ENCODE measurements at places on chromosomes 2 and 18.

DNA sequence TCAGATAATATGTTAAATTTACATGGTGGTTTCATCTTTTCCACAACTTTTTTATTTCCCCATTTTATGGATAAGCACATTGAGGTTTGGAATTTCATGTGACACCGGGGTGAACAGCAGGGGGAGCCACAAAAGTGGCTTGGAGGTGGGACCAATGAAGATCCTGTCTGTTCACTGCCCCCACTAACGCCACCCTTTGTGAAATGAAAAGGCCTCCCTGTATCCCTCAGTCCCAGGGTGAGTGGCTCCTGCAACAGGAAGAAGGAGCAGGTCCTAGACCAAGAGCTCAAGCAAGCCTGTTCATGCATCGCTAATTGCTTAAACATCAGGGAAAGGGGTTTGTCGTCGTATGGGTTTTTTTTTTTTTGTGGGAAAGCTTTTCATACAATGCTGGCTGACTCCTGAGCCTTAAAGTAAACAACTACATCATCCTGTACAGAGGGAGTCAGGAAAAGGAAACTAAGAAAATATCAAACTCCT is 267.8 kb upstream of the EPAS1 start:
- DNase-seq: no peak

DNA sequence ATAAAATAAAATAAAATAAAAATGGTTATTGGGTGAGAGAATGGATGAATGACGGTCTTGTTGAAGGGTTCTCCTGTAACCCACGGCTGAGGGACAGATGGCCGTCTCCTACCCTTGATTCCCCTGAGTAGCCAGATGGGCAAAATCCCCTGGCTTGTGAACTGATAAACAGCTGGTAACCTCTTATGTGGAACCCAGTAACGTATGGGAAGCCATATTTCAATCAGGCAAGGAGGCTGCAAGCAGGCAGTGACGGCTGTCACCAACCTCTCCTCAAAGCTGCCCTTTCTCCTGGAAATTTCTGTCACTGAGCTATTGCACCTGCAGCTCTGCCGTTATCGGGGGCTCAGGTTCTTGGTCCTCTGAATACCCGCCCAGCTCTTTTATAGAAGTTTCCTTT is 165.3 kb upstream of the SMAD2 start:
- no peak for DNase-seq

GRCh38 chr18:52582516-52582915 is 242.5 kb downstream of the DCC start:
- DNase-seq: no peak

DNA sequence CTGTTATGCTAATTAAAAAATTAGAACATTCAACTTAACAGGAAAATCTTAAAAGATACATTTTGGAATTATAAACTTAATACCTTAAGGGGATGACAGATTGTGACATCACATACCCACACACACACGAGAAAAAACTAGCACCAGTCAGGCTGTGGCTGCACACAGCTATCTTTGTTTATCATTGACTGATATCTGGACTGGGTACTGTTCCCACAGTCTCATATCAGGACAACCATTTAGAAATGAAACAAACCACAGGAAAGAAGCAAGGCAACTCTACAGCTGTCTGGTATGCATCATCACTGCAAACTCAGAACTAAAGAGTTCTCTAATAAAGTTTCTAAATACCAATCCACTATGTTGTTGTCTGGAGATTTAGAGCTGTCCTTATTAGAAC is 210.9 kb upstream of the SMAD7 start:
- peak; percentile 39 for DNase-seq

- DNase-seq: no peak
These were observed 66.9 kb upstream of the CDC42EP3 start for GRCh38 chr2:37738266-37738885.

DNA sequence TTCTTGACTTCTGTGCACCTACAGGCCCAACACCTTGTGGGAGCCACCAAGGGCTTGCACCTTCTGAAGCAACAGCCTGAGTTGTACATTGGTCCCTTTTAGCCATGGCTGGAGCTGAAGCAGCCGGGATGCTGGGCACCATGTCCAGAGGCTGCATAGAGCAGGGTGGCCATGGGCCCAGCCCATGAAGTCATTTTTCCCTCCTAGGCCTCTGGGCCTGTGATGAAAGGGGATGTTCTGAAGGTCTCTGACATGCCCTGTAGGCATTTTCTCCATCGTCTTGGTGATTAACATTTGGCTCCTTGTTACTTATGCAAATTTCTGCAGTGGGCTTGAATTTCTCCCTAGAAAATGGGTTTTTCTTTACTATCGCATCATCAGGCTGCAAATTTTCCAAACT is 83.1 kb upstream of the ACVR1 start:
- DNase-seq: no peak

DNA sequence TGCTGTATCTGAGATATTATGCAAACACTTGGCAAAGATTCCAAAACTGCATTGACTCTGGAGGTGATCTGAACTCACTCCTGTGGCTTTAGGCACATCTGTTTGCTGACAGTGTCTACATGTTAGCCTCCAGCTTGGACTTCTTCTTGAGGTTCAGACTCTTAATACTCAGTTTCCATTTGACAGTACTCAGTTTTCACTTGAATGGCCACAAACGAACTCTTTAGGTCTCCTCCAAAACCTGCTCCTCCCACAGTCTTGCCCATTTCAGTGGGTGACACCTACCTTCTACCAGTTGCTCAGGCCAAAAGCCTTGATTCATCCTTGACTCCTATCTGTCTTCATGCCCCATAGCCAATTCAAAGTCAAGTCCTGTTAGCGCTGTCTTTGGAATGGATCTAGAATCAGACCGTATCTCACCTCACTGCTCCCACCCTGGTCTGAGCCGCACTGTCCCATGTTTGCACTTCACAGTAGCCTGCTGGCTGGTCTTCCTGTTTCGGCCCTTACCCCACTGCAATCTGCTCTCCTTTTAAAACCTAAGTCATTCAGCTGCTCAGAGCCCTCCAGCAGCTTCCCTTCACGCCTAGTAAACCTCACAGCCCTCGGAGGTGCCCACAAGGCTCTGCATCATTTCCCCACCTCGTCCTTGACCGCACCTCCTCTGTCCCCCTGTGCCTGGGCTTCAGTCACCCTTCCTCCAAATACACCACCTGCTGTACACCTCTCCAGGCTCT is 10.5 kb downstream of the ATG16L1 start:
- no peak for DNase-seq

- DNase-seq: no peak
These were observed 272.4 kb upstream of the THSD7B start for GRCh38 chr2:136492901-136493300.

DNA sequence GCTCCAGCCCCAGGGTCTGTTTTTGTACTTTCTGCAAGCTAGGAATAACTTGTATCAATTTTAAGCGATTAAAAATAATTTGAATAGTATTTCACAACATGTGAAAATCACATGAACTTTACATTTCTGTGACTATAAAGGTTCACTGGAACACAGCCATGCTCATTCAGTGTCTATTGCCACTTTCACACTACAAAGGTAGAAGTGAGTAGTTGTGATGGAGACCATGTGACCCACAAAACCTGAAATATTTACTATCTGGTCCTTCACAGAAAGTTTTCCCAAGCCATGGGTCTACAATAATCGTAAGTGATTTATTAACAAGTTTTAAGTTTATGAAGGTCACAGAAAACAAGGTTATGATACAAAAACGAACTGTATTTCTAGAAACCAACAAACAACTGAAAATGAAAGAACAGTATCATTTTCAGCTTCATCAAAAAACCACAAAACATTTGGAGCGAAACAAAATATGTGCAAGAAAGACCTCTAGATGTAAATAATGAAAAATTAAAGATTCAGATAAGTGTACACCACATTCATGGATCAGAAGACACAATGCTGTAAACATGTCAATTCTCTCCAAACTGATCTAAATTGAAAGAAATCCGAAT is 68.9 kb upstream of the DNER start:
- no peak for DNase-seq

DNA sequence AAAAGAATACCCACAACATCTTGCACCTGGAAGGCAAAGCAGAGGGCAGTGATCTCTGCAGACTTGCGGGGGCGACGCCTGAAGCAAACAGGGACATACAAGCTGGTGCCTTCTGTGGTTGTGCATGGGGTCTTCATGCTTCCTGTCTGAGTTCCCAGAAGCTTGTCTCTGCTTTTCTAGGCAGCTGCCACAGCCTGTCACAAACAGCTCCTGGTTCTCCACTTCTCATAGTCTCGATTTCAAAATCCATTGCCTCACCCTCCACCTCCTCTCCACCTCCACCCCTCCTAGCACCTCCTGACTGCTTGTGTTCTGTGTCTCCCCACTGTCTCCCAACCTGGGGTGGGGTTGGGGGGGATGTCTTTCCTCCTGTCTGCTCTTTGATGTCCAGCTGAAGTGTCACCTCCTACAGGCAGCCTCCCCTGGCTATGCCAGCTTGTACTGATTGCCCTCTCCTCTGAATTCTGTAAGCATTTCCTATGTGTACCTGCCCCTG is 1.7 kb upstream of the PROC start:
- no peak for DNase-seq

DNA sequence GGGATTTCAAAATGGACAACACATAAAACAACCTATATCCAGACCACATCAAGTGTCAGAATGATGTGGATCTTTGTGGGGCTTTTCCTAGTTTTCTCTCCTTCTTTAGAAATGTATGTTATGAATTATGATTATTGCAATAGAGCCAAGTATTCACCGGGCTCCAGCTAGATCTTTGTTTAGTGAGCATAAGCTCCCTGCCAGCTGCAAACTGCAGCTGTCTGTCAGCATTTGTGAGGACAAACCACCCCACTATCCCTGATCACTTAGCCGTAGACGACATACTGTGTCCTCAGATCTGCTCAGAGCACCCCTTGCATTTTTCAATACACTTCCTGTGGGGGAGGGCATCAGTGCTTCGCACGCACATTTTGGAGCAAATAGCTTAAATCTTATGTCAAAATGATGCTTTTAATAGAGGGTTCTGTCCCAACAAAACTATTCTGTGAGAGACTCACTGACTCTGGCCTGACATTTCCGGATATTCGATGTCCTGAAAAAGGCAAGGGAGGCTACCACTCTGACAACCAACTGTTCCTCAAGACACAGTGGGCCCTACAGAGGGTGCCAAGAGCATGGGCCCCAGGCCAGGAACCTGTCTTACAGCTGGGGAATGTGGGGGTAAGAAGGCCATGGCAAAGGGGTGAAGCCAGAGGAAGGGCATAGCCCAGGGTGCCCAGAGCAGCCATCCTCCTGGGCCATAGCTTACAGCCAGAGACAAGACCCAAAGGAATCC is 346.0 kb downstream of the ARHGAP15 start:
- DNase-seq: no peak

- DNase-seq: no peak
These were observed 58.7 kb downstream of the FAM117B start for GRCh38 chr2:202693503-202693902.

- no peak for DNase-seq
These were observed 431.6 kb downstream of the MEIS1 start for GRCh38 chr2:66866331-66867062.

- no peak for DNase-seq
These were observed 240.6 kb upstream of the NT5C1B start for GRCh38 chr2:18829976-18830375.

DNA sequence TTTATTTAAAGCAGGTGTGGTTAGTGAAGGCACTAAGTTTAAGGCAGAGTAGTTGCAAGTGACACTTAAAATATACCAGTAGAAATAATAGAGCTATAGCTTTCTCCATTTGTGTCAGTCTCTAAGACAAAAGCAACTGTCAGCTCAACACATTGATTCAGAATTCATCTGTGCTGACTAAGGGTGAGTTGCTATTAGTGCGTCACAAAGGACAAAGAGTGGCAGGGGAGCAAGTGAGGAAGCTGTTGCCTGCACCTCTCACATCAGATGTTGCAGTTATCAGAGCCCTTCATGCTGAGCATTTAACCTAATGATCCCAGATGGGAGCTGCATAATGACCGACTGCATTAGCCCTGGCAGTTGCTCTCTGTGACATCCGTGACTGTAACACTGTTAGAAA is 138.6 kb downstream of the DTNA start:
- no peak for DNase-seq

DNA sequence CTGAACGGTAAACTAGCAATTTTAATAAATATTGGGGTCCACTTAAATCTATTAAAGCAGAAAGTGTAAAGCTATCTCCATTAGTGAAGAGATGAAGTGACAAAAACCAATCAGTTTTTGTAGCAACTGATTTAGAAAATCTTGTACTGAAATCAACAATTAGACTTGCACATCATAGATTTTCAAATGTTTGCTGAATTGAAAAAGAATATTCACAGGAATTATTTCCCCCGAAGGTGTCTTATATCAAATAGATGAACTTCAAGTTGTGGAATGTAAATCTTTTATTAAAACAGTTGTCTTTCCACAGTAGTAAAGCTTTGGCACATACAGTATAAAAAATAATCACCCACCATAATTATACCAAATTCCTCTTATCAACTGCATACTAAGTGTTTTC is 48.7 kb downstream of the ATIC start:
- no peak for DNase-seq
